Fibroblast of skin of scalp (primary cell): ENCODE measurements at places on chromosomes 4 and X.

DNA sequence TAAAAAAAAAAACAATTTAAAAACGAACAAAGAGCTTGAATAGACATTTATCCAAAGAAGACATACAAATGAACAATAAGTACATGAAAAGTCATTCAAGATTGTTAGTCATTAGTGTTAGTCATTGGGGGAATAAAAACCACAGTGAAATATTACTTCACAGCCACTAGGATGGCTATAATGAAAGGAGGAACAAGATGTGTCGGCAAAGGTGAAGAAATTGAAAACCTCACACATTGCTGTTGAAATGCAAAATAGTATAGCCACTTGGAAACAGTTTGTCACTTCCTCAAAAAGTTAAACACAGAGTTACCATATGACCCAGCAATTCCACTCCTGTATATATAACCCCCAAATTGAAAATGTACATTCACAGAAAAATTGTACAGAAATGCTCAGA lies 45.2 kb upstream of the SLC39A8 start:
- no peak for DNase-seq

GRCh38 chr4:127525608-127526007 lies 107.1 kb upstream of the INTU start:
- DNase-seq = no peak

- DNase-seq = peak; percentile 38
These were observed 1508.9 kb downstream of the STIM2 start for GRCh38 chr4:28369499-28369898.

GRCh38 chr4:15654593-15655222 lies 449 bp downstream of the FBXL5 start:
- peak; percentile 33 for DNase-seq

- DNase-seq = no peak
These were observed 33.4 kb downstream of the ANXA3 start for GRCh38 chr4:78584863-78585547.

DNA sequence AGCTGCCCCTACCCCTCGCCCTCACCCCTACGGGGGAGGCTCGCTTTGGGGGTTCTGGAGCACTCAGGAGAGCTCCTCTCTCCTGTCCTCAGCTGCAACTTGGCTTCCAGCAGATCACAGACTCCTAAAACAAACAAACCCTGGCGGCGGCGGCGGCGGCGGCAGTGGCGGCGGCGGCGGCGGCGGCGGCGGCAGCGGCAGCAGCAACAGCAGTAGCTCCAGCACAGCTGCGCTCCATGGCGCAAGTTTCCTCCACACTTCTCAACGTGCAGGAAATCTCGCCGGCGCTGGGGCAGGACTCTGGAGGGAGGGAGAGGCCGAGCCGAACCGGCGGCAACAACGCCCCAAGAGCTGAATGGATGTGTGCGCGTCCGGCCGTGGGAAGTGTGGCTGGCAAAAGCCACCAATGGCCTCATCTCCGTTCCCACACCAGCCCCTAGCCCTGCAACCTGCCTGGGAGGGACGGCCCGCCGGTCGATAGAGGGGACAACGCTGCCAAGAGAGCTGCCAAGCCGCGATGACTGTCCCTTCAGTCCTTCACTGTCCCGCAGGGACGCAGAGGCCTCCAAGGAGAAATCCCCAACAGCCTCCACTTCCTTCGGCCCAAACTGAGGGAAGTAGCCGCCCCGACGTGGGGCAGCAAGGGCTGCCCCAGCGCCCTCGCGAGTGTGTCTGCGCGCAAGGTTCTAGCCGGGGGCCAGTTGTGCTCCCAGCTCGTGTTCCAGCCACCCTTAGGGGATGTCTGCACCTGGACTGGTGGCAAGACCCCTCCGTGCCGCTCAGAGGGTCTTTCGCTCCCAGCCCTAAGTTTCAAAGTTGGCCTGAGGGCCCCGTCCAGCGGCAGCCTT lies 775 bp downstream of the SHROOM4 start:
- peak; percentile 40 for DNase-seq

- no peak for DNase-seq
These were observed 67.1 kb downstream of the SHROOM2 start for GRCh38 chrX:9853307-9853706.

GRCh38 chr4:40837094-40837870 lies 87.5 kb downstream of the NSUN7 start:
- DNase-seq = no peak
